ENCODE measurements at places on chromosomes 7 and 10.

- DNase-seq, result no peak
Measured at GRCh38 chr7:51346126-51346525, 29.5 kb upstream of the COBL start.

GRCh38 chr7:103934508-103934907 is 55.0 kb downstream of the RELN start:
- DNase-seq, result peak; percentile 25

GRCh38 chr10:115902596-115902995 is 370.4 kb downstream of the GFRA1 start:
- DNase-seq, result no peak

DNA sequence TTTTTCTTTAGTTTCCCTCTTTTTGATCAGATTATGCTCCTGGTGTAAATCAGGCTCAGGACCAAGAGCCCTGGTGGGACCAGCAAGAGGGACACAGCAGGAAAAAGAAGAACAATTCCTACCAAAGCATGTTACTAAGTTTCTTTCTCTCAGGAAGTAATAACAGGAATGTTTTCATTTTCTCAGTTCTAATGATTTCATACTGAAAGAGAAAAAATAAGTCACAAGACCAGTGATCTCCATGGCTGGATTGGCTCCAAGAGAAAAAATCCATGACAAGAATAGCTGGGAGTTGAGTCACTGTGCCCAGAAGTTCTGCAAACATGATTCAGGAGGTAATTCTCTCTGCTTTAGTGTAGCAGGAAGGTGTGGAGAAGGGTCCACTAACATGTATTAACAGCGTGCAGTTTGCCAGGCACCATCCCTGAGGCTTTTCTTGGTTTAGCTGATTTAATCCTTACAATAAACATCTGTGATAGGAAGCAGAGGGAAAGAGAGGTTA is 23.8 kb upstream of the IFIT2 start:
- no peak for DNase-seq

DNA sequence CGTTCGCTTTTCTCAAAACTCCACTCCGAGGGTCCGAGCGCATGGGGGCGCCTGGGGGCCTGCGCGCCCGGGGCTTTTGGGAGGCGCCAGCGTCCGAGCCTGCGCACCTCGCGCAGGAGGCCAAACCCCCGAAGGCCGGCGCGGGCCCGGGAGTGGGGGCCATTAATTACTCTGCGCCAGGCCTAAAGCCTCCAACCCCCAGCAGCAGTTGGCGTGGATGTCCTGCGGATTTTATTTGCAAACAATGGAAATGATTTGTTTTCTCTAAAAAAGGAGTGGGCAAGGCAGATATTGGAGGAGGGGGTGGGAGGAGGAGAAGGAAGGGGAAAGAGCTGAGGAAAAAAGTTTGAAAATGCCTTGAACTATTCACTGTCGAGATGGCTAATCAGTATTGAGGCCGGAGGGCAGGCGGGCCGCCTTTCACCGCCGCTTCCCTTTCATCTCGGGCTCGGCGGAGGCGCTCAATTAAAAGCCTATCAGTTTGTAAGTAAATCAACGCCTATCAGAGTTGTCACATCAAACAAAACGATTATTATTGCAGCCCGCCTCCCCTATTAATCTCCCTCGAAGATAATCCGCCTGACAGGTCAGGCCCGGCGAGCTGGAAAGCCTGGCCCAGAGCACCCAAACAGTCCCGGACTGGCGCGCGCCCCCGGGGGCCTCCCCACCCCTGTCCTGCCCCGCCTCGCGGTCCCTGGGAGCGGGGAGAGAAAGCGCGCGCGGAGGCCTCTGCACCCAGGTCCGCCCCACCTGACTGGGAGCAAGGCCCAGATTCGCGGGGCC is 3.4 kb upstream of the ZNF503 start:
- no peak for DNase-seq

- DNase-seq, result no peak
Measured at GRCh38 chr10:16689227-16689626, 128.0 kb downstream of the RSU1 start.

DNA sequence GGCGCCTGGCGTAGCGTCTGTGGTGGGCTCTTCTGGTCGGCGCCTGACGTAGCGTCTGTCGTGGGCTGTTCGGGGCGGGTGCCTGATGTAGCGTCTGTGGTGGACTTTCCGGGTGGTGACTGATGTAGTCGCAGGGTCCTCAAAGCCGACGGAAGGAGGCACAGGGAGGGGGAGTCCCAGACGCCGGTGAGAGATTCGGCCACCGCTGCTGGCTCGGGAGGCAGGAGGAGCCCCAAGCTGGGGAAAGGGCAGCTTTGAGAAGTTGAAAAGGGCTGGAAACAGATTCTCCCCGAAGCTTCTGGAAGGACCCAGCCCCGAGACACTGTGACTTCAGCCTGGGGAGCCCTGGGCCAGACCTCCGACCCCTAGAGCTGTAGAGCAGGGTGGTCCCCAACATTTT is 105.7 kb downstream of the DNAJB6 start:
- no peak for DNase-seq

GRCh38 chr7:1748076-1748838 is 78.2 kb downstream of the ELFN1 start:
- DNase-seq, result no peak

GRCh38 chr10:108788891-108789290 is 1134.4 kb downstream of the XPNPEP1 start:
- no peak for DNase-seq

DNA sequence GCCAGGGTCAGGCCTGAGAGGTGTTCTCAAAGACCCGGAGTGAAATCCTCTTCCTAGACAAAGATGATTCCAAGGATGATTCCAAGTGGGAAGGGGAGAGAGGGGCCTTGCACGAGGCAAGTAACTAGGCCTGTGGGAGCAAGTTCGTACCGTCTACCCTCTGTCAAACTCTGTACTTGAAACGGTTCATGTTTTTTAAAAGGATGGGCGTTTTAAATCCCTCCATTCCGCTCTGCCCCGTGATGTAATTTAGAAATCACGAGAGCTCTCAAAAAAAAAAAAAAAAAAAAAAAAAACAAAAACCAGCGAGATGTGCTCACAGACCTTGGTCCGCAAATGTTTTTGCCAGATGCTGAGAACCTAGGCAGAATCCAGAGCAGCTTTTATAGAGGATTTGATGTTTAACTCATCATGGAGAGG is 114.7 kb upstream of the CARD11 start:
- no peak for DNase-seq
